ENCODE measurements at places on chromosomes 2 and 18.

GRCh38 chr18:45034179-45034578 lies 353.5 kb downstream of the SETBP1 start:
- DNase-seq = no peak

DNA sequence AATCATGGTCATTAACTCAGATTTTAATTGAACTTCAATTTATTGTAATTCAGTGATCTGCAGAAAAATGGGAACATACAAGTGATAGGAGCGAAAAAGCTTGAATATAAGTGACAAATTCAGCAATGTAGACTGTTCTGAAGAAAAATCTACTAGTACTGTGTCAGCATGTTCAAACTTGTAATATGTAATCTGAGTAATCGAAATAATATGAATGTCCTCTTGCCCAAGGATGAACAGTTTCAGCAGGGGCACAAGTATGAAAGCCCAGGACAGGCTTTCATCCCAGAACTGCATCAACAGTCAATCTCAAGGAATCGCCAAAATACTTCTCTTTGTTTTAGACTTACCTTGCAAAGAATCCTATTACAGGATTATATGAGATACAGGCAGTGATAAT lies 1110.5 kb downstream of the LRP1B start:
- DNase-seq = no peak

DNA sequence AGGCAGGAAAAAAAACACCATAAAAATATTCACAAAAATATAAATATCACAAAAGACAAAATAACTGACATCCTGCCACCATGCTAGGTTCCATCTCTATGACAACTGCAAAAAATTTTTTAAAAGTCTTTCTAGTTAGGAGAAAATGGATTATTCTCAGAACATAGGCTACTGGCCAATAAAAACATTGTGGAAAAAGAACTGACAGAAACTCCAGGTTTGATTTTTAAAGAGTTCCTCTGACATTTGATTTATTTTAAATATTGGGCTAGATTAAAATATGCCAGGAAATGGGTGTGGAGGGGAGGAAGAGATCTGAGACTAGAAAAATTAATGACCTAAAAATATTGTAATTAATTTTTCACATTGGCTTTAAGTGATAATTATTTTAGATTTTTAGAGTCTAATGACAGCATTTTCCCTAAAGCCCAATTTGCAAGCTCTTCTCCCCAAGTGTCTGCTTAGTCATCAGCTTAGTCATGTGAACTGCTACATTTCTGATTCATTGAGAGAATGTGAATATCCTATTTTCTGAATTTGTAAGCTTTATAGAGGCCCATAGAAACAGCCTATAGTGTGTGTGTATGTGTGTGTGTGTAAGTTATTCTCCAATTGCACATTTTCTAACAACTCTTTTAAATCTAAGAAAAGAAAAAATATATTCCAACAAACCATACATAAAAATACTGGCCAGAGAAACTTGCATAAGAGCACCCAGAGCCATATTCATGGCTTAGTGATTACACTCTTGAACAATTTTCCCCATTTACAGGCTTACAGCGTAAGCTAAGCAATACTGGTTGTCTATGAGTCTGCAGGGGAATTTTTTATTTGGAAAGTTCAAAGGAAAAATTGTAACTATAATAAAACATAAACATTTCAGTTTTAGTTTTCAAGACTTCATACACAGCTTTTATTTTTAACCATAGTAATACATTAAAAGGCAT lies 48.4 kb downstream of the TMEFF2 start:
- DNase-seq = no peak

GRCh38 chr2:60885683-60886082 lies 4.3 kb downstream of the REL start:
- DNase-seq = no peak

- DNase-seq = no peak
Observed at GRCh38 chr18:46712406-46712805, 44.4 kb downstream of the ST8SIA5 start.

GRCh38 chr2:212032032-212032431 lies 506.6 kb downstream of the ERBB4 start:
- no peak for DNase-seq

DNA sequence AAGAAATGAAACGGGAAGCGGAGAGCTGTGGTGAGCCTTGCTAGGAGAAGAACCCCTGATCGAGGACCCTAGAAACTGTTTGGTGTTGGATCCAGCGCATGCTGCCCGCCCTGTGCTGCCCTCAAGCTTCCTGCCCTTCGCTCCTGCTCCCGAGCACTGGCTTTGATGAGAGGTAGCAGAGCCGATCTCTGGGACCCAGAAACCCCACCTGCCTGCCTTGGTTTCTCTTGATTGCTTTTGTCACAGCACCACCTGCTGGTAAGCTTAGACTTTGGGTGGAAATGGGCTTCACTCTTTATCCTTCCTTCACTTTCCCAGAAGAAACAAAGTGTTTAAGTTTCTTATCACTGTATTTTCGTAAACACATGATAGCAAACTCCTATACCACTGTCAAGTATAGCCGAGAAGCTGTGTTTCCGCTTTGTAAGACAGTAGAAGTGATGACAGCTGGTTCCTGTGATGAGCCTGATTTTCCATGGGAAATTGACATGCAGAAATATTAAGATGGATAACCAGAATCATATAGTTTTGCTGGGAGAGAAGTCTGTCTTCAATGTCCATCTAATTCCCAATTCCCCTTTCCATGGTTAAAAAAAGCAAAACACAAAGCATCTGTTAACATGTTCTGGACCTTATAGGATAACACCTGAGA lies 267.4 kb downstream of the PHLPP1 start:
- DNase-seq = no peak

DNA sequence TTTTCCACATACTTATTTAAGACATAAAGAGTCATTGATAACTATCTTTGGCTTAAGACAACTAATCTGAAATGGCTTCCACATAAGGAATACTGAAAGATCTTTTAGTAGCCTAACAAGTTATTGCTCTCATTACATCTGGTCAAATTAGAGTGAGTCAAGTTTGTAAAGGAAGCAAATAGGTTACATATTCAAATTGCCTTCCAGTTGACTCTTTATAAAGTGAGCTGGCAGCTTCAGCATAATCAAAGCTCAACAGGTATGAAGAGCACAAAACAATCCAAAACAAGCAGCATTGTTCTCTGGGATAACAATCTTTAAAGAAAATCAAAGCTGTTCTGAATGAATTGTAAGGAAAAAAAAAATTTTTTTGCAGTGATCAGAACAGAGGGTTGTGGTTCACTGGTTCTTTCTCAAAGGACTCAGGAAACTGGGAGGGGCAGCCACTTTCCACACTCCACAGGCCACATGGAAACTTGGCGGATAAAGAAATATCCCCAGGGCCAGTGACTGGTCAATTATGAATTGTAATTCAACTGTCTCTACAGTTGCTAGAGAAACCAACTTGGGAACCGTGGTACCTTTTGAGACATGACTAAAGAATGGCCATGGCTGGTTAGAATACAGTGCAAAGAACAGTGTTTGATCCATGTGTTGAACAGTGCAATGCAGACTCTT lies 369.3 kb upstream of the KCNH7 start:
- DNase-seq = no peak

DNA sequence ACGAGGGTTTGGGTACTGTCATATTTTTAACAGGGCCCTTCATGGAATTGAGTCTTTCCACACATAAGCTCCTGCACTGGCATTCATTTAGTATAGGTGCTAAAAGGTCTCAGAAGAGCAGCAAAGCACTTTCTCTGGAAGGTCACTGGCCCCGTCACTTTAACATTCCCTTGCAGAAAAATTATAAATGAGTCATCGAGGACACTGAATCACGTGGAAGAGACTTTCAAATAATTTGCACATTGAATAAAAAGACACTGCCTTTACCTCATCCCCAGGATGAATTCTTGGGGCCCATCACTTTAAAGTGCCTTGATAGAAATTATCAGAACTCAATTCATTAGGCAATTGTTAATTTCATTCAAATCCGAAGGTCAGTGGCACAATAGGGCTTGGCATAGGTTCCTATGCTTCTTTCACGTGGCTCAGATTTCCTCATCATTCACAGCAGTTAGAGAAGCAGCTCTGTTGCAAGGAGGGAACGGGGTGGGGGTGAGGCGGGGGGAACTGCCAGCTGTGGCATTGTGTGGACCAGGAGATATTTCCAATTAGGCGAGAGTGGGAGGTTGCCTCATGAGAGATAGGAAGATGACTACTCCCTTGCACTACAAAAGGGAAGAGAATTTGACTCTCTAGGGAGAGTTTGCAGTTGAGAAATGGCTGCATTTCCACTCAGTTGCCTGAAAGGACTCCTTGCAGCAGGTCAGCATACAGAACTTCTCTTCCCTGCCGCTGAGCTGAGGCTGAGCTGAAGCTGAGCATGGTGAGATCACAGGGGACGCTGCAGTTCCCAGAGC lies 86.3 kb upstream of the NPAS2 start:
- no peak for DNase-seq

- DNase-seq = no peak
Observed at GRCh38 chr2:203599509-203599908, 64.4 kb upstream of the RAPH1 start.

GRCh38 chr2:215583881-215584280 lies 148.0 kb upstream of the FN1 start:
- DNase-seq = no peak

DNA sequence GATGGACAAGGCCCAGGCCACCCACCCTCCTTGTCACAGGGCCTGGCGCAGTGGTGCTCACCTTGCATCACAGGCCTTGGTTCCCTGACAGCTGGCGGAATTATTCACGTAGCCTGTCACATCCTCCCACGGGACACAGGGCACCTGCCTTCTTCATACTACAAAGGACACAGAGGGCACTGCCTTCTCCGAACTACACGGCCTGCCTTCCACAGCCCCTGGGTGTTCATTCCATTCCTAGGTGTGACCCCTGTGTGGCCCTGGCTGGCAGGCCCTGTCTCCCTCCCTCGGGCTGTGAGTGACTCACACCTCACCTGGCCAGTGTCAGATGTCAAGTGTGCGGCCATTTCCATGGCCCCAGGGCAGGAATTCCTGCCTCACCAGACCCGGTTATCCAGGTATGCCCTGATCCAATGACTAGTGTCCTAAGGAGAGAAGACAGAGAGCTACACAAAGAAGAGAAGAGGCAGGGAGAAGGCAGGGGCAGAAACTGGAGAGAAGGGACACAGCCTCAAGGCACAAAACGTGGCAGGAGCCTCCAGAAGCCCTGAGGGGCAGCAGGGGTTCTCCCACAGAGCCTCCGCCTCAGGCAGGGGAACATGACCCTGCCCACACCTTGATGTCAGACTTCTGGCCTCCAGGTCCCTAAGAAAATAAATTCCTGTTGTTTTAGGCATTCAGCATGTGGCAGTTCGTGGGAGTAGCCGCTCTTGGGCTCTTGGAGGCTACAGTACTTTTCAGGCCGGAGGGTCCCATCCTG lies 43.4 kb downstream of the MBP start:
- no peak for DNase-seq

- DNase-seq = no peak
Observed at GRCh38 chr2:72927619-72928550, 10.6 kb downstream of the EMX1 start.

- no peak for DNase-seq
Observed at GRCh38 chr2:238496756-238497609, 70.3 kb downstream of the ASB1 start.

DNA sequence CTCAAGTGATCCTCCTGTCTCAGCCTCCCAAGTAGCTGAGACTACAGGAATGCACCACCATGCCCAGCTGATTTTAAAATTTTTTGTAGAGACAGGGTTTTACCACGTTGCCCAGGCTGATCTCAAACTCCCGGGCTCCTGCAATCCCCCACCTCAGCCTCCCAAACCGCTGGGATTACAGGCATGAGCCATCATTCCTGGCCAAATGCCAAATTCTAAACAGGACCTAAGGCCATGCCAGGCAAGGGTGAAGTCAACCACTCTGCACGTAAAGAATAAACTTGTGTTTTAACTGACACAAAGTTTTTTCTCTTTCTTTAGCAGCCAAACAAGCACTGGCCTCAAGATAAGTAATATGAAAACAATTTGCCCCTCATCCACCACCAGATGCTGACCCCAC lies 37.4 kb upstream of the SATB2 start:
- no peak for DNase-seq

DNA sequence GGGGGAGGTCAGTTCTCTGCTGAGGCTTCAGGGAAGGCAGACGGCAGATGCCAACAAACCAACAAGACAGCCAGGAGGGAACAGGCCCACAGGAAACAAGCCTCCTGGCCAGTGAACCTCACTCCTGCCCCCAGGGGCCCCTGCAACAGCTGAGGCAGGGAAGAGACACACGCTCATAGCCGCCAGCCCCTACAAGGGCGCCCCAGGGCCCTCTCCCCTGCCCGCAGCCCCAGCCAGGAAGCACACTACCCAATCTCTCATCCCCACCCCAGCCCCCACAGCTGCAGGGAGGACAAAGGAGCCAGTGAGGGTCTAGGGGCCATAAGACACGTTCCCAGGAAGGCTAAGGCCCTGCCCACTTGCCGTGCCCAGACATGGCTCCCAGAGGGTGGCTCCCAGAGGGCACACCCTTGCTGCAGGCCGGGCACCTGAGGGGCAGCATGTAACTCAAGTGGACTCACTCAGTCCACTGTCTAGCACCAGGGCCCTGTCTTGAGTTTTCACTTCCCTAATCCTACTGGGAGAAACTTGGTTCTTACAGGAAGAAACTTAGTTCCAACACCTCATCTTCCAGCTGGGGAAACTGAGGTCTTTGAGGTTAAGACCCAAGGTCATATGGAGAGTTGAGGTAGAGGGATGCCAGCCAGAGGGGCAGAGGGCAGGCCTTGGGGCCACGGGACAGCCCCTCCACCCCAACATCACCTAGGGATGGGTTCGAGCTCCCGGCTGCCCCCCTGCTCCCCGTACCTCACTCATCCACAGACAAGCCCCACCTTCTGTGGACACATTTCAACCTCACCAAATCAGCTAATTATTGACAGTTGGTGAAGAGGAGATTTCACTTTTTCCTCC lies 37.3 kb downstream of the EMX1 start:
- no peak for DNase-seq

- no peak for DNase-seq
Observed at GRCh38 chr2:98404556-98405250, 40.0 kb upstream of the INPP4A start.

DNA sequence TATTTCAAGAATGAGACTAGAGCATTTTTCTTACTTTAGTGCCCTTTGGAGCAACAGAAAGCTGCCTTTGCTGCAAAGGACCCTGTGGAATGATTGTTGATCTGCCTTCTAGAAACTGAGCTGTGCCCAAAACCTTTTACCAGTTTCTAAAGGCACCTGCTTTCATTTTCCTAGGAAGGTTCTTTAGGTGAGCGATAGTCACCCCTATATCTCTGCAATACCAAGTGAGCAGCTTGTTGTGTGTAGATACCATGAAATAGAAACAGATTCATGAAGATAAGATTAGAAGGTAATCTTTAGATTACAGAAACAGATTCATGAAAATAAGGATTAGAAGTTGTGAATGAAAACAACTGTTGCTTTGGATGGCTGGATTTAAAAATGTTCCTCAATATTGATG lies 202.3 kb downstream of the PLCL1 start:
- DNase-seq = no peak

GRCh38 chr18:56085551-56085950 lies 497.6 kb upstream of the TCF4 start:
- no peak for DNase-seq

DNA sequence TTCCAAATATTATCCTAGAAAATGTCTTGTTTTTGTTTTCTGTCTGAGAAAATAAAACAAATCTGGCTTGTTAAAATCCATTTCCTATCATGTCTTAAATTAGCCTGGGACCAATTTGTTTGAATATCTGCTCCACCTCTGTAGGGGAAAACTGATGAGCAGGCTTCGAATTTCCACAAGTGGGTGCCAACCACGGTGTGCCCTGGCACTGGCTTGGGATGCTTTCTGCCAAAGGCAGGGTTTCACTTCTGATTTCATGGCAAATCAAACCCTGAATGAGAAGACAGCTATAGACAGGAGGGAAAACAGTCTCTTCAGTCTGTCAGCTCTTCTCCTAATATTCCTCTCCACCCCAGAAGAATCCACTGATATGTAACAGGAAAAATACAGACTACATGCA lies 33.7 kb upstream of the STAT4 start:
- DNase-seq = no peak

All from type B pancreatic cell (in vitro differentiated cells).